Foreskin keratinocyte (primary cell): ENCODE measurements at places on chromosomes 2 and 18. TPM values are rescaled to one million over a fixed set of nuclear protein-coding genes. Genes with fewer than 3 reads are reported as not detected.

- DNase-seq, result no peak
Measured at GRCh38 chr2:102126169-102126568, 16.4 kb upstream of the IL1R1 start.

GRCh38 chr18:63438181-63438580 lies 15.9 kb upstream of the VPS4B start:
- no peak for DNase-seq

DNA sequence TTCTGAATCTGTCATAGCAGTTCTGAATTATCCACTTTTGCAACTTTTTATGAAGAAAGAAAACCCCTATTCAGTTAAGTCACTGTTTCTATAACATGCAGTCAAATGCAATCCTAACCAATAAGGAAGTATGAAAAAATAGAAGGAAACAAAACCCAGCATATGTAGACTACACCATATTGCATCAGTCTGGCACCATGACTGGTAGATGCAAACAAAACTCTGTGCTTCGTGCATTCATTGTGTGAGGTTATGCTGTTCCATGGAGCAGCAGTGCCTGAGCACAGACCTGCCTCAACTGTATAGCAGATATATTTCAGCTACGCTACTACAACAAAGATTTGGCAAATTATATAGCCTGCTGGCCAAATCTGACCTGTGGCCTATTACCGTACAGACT lies 325.5 kb downstream of the LRP1B start:
- no peak for DNase-seq

DNA sequence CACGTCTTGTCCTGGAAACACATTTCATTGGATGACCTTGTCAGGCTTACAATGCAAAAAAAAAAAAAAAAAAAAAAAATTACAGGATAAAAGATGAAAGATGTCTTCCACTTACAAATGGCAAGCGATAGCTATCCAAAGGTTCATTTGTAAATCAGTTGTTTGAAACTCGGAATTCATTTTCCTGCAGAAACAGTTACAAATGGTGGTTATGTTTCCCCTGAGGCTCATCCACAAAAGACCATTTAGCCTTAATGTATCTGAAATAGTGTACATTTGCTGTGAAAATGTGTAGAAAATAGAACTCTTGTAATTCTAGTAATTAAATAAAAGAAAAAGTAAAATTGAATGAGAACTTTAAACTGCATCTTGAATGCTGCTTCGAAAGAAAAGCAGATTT lies 25.9 kb downstream of the DPP10 start:
- DNase-seq, result no peak

The CAPN13 gene
- total RNA-seq, result not detected in 2 replicates
